Memory B cell (primary cell): ENCODE measurements at places on chromosomes 3 and 15.
A peak's percentile ranks its signal among the peaks of the same experiment; 100 is the strongest.

- no peaks in the 10 kb centered on the region for H3K27me3 ChIP-seq
- no peak for DNase-seq
- no peak overlapping the region for H3K27ac ChIP-seq
Measured at GRCh38 chr3:104825116-104825515, 541.6 kb upstream of the ALCAM start.

- no peaks in the 10 kb centered on the region for H3K27me3 ChIP-seq
- no peak for DNase-seq
- H3K4me1 ChIP-seq = peaks cover 38% of the 10 kb centered on the region
- H3K4me3 ChIP-seq = no peak overlapping the region
Measured at GRCh38 chr3:71025010-71025409, 558.5 kb downstream of the FOXP1 start.

- no peak overlapping the region for H3K27ac ChIP-seq
- H3K27me3 ChIP-seq = peaks cover 3% of the 10 kb centered on the region
- no peak overlapping the region for H3K4me3 ChIP-seq
- H3K36me3 ChIP-seq = no peaks in the 10 kb centered on the region
- H3K4me1 ChIP-seq = no peaks in the 10 kb centered on the region
Measured at GRCh38 chr15:62665449-62665848, 377.1 kb upstream of the TPM1 start.

GRCh38 chr3:24069045-24069444 lies 124.0 kb downstream of the NR1D2 start:
- peaks cover 2% of the 10 kb centered on the region for H3K27me3 ChIP-seq
- no peak overlapping the region for H3K4me3 ChIP-seq
- no peak for DNase-seq

DNA sequence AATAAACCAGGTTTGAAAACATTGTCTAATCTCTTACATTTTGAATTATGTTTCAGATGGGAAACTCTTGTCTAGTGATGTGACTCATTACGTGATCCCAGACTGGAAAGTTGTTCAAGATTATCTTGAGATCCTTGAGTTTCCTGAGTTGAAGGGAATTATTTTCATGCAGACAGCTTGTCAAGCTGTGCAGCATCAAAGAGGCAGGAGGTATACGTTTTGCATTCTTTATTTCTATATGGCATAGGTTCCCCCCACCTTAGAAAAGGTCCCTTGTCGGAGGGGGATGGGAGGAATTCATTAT lies 1.5 kb downstream of the DIS3L start:
- no peaks in the 10 kb centered on the region for H3K27me3 ChIP-seq
- H3K4me1 ChIP-seq = peaks cover 24% of the 10 kb centered on the region
- peak overlapping the region; percentile 82 for H3K4me3 ChIP-seq
- H3K27ac ChIP-seq = peak overlapping the region; percentile 83
- no peak for DNase-seq

- H3K27me3 ChIP-seq = peaks cover 3% of the 10 kb centered on the region
- DNase-seq = no peak
- no peaks in the 10 kb centered on the region for H3K36me3 ChIP-seq
- no peak overlapping the region for H3K27ac ChIP-seq
- H3K4me3 ChIP-seq = no peak overlapping the region
- no peaks in the 10 kb centered on the region for H3K4me1 ChIP-seq
Measured at GRCh38 chr3:134895181-134895580, 100.1 kb downstream of the EPHB1 start.

GRCh38 chr3:42269647-42270046 lies 3.7 kb upstream of the CCK start:
- no peak overlapping the region for H3K4me3 ChIP-seq
- H3K36me3 ChIP-seq = no peaks in the 10 kb centered on the region
- H3K4me1 ChIP-seq = no peaks in the 10 kb centered on the region
- DNase-seq = no peak
- H3K27ac ChIP-seq = no peak overlapping the region

DNA sequence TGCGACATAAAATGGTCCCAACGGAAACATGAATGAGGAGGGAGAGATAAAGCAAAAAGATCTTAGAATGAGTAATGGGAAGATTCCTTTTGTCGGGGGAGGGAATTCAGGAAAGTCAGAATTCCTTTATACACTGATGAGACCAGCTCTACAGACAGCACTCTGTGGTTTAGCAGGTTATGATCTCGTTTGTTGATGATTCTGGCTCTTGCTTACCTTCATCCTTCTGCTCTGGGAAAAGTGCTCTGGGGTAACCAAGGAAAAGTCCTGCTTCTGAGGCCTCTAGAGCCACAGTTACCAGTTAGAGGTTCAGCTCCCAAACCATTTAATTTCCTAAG lies 150.7 kb upstream of the NR2E3 start:
- DNase-seq = no peak
- H3K36me3 ChIP-seq = no peaks in the 10 kb centered on the region
- no peak overlapping the region for H3K27ac ChIP-seq
- H3K4me3 ChIP-seq = no peak overlapping the region

DNA sequence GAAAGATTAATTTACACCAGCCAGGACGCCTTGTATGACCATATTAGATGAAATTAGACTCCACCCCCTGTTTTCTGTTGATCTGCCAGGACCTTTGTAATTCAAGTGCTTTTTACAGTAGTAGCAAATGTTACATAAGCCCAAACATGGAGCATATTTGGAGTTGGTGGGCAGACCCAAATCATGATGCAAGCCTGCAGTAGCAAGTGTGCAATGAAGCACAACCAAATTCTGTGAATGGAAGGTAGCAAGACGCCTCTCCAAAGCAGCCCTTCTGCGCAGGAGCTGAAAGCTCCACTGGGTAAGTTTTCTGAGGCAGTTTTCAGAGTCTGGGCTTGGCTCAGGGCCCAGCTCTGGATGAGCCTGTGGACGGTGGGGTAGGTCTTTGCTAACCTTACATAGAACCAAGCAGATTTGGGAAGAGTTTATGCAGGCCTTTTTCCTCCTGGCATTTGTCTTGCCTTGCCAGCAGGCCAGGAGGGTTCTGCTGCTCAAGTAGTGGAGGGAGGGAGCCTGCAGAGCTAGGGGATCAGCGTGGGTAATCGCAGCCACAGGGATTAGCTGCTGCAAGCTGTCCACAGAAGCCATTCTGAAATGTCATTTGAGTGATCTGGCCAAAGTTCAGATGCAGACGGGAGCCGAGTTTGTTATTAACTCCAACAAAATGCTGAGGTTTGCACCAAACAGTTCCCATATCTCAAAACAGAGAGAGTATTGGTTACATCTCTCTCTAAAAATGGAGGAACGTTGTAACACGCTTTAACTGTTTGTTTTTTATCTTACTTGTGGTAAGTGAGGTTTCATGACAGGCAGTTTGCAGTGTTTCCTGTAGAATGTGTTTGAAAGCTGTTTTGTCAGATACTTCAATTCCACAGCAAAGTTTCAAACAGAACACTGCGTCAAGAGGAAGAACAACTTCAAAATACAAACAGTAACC lies 55.4 kb downstream of the PSMD6 start:
- peak overlapping the region; percentile 77 for H3K4me3 ChIP-seq
- H3K27ac ChIP-seq = peak overlapping the region; percentile 89
- no peaks in the 10 kb centered on the region for H3K27me3 ChIP-seq
- no peaks in the 10 kb centered on the region for H3K36me3 ChIP-seq

DNA sequence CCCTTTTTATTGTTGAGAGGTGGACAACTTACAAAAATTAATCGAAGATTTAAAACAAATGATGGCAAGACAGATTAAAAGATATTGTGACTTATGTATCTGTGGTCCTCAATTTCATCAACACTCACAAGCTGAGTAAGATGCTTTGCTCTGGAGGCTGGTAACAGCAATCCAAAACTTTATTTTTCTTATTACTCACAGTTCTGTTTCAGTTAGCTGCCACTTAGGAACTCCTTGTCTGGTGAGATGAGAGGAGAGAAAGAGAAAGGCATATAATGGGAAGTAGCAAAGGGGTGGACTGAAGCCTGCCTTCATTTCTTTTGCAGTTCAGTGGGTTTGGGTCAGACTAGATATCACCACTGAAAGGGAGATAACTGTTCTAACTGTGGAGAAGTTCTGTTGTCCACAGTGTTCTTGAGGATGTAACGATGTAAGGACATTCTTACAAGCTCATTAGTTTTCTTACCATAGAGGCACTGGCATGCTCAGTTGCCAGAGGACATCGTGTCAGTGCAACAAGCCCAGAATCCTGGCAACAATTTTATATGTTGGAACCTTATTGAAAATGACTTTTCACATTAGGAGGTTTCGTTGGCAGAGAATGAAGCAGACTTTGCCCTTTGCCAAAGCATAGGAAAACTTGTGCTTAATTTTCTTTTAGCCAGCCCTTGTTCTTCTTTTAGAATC lies 93.6 kb downstream of the PLCL2 start:
- peaks cover 13% of the 10 kb centered on the region for H3K36me3 ChIP-seq
- H3K27ac ChIP-seq = no peak overlapping the region
- H3K4me3 ChIP-seq = no peak overlapping the region

DNA sequence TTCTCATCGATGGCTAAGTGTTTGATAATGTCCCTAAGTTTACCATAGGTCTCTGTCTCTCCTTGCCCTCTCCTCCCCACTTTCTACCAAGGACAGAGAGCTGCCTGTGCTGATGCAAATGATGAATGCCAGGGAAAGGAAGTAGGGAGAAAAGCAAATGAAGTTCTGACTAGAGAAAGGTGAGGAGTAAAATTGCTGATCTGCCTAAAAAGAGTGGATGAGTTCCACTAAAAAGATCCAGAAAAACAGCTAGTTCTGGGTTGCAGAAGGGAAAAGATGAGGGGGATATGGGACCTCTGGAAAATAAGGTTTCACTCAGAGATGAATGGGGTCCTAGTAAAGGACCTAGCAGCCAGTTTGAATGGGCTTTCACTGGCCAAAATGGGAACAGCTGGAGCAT lies 13.8 kb downstream of the MYZAP start:
- no peaks in the 10 kb centered on the region for H3K36me3 ChIP-seq
- peaks cover 4% of the 10 kb centered on the region for H3K27me3 ChIP-seq
- DNase-seq = no peak

DNA sequence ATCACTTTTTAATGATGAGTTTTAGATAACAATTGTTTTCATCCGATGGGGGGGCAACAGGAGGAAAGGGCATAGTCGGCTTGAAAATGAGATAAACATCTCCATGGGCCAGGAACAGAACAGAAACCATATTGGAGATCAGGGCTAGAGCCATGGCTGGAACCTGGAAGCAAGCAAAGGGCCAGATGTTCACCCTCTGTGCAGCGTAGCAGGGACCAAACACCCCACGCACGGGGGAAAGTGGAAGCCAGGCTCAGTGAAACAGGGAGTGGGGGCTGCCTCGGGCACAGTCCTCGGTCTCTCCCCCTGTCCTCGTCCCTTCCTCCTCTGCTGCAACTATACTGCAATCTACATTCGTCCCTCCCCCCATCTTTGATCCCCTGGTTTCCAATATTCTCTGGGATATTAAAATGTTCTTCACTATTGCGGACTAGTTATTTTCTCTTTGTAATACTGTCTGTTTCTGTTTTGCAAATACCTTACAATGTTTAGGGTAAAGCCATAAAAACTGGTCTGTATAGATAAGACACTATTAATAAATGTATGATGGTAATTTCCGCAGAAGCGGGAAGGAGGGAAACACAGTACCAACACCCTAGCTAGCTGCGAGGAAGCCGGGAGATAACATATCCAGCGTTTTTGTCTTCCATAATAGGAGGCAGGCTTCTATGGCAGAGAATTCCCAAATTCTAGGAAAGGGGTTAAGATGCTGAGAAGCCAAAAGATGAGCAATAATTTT lies 121.5 kb downstream of the XXYLT1 start:
- H3K27me3 ChIP-seq = no peaks in the 10 kb centered on the region
- peaks cover 55% of the 10 kb centered on the region for H3K4me1 ChIP-seq
- peak overlapping the region; percentile 37 for H3K4me3 ChIP-seq
- no peaks in the 10 kb centered on the region for H3K36me3 ChIP-seq

DNA sequence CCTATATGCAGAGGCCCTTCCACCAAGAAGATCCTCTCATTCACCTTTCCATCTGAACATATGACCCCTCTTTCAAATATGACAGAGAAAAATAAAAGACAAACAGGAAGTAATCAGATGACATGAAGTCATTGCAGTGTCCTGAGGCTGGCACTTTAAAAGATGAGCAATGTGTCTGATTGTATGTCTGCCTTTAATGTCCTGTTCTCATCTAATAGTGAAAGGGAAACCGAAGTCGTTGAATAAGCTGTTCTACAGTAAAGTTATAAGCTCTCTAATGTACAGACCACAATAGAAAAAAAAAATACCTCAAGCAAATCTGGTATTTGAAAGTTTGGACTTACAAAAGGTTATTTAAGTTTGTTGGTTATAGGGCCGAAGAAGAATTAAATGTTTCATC lies 243.0 kb downstream of the CLSTN2 start:
- DNase-seq = no peak
- H3K4me3 ChIP-seq = no peak overlapping the region
- H3K36me3 ChIP-seq = no peaks in the 10 kb centered on the region

- peaks cover 11% of the 10 kb centered on the region for H3K36me3 ChIP-seq
- peak overlapping the region; percentile 88 for H3K4me3 ChIP-seq
- peaks cover 2% of the 10 kb centered on the region for H3K27me3 ChIP-seq
- DNase-seq = no peak
- peaks cover 25% of the 10 kb centered on the region for H3K4me1 ChIP-seq
Measured at GRCh38 chr15:65028338-65028737, 1.1 kb downstream of the MTFMT start.

GRCh38 chr3:55678546-55679216 lies 191.6 kb upstream of the WNT5A start:
- no peak for DNase-seq
- H3K27me3 ChIP-seq = no peaks in the 10 kb centered on the region
- H3K36me3 ChIP-seq = no peaks in the 10 kb centered on the region
- peaks cover 2% of the 10 kb centered on the region for H3K4me1 ChIP-seq
- no peak overlapping the region for H3K4me3 ChIP-seq
- no peak overlapping the region for H3K27ac ChIP-seq
